ENCODE measurements at places on chromosomes 7 and 10.
A peak's percentile ranks its signal among the peaks of the same experiment; 100 is the strongest.

DNA sequence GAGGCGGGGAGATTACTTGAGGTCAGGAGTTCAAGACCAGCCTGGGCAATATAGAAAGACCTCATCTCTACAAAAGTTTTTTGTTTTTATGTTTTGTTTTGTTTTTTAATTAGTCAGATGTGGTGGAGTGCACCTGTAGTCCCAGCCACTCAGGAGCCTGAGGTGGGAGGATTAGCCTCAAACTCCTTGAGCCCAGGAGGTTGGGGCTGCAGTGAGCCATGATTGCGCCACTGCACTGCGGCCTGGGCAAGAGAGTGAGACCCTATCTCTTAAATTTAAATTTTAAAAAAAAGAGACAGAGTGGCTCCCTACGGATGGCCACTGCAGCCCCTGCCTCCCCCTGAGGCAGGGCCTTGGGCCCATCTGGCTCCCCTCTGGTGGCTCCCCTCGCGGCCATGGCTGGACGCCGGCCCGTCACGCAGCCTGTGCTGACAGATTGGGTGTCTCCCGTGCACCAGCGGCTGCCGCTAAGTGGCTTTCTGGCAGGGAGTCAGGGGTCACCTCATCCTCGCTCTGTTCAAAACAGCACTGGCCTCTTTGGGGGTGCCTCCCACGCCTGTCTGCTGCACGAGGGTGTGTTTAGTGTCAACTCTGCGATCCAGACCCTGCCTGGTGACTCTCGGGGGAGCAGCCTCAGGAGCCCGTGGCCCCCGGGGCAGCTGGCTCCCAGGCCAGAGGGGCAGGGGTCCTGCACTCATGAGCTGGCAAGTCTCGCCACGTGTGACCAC, 44.4 kb upstream of the ELN start:
- DNase-seq = no peak
- H3K4me3 ChIP-seq = no peak overlapping the region
- H3K4me1 ChIP-seq = no peaks in the 10 kb centered on the region

DNA sequence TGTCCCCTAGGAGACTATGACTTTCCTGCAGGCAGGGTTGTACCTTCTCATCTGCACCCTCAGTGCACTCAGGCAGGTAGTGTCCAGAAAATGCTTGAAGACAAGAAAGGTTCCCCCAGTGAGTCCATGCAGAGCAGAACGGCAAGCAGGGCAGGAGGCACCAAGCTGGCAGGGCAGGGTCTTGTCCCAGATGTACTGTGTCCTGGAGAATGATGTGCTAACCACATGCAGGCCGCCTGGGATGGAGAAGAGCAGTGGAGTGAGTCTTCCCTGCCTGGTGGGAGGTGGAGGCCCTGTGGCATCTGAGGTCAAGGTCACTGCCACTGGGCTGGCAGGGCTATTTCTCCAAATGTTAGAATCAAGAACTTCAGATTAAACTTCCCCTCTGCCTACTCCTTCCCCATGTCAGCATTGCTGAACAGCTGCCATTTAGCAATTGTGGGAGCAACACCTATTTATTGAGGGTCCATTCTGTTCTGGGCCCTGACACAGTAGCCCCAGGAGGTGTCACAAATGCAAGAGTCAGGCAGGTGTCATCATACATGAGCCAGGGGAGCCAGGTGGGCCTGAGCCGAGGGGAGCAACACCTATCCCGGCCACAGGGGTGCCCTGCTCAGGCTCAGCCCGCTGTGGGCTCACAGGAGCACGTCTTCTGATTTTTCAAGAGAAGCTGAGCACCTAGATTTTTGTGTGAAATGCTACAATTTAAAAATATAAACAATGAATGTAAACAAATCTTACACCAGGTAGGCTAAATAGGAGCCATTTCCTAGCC, 34.1 kb downstream of the PTPRE start:
- no peak overlapping the region for H3K27ac ChIP-seq
- no peak for DNase-seq
- peaks cover 11% of the 10 kb centered on the region for H3K4me1 ChIP-seq
- no peaks in the 10 kb centered on the region for H3K36me3 ChIP-seq

DNA sequence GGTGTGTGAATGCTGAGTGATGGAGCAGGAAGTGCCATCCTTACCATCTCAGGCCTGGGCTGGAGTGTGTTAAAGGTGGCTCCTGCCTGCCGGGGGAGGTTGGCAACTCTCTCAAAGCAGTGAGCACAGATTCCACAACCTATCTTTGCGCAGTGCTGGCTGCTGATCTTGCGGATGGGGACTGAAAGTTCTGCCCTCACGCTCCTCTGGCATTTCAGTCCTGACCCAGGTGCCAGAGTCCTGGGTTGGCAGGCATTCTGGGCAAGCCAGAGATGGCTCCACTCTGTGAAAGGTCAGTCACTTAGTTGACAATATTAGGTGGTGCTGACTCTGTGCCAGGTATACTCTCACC, 315.5 kb downstream of the RPS24 start:
- H3K36me3 ChIP-seq = no peaks in the 10 kb centered on the region
- H3K27me3 ChIP-seq = peaks cover 20% of the 10 kb centered on the region
- no peak overlapping the region for H3K4me3 ChIP-seq
- no peaks in the 10 kb centered on the region for H3K4me1 ChIP-seq
- DNase-seq = no peak

GRCh38 chr7:140458916-140459315, 20.4 kb downstream of the MKRN1 start:
- H3K36me3 ChIP-seq = peaks cover 88% of the 10 kb centered on the region
- no peaks in the 10 kb centered on the region for H3K4me1 ChIP-seq
- no peak overlapping the region for H3K27ac ChIP-seq
- no peak overlapping the region for H3K4me3 ChIP-seq

- H3K4me1 ChIP-seq = no peaks in the 10 kb centered on the region
- no peak for DNase-seq
- H3K27ac ChIP-seq = no peak overlapping the region
- H3K27me3 ChIP-seq = no peaks in the 10 kb centered on the region
- H3K36me3 ChIP-seq = no peaks in the 10 kb centered on the region
- no peak overlapping the region for H3K4me3 ChIP-seq
These were observed 729.9 kb downstream of the ZWINT start for GRCh38 chr10:55631071-55631654.

- no peak for DNase-seq
- H3K4me3 ChIP-seq = no peak overlapping the region
These were observed 24.5 kb downstream of the RSU1 start for GRCh38 chr10:16792675-16793074.

GRCh38 chr10:125209591-125210355, 49.4 kb upstream of the CTBP2 start:
- DNase-seq = no peak
- no peak overlapping the region for H3K4me3 ChIP-seq
- peaks cover 11% of the 10 kb centered on the region for H3K27me3 ChIP-seq
- H3K36me3 ChIP-seq = no peaks in the 10 kb centered on the region
- no peak overlapping the region for H3K27ac ChIP-seq

DNA sequence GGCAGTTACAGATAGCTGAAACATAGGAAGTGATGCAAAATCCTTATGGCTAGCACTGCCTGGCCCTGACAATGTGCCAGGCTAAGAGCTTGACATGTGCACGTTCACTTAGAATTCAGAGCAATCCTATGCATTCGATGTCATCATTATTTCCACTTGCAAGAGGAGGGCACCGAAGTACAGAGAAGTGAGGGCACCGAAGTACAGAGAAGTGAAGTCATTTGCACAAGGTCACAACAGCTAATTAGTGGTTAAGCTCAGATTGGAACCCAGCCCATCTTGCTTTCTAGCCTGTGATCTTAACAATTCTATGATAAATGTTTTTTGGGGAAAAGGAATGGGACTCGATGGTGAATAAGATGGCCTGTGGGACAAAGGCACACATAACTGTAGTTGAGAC, 73.4 kb downstream of the ARHGAP22 start:
- no peaks in the 10 kb centered on the region for H3K27me3 ChIP-seq
- no peak overlapping the region for H3K4me3 ChIP-seq
- H3K36me3 ChIP-seq = no peaks in the 10 kb centered on the region
- no peak overlapping the region for H3K27ac ChIP-seq
- no peaks in the 10 kb centered on the region for H3K4me1 ChIP-seq

DNA sequence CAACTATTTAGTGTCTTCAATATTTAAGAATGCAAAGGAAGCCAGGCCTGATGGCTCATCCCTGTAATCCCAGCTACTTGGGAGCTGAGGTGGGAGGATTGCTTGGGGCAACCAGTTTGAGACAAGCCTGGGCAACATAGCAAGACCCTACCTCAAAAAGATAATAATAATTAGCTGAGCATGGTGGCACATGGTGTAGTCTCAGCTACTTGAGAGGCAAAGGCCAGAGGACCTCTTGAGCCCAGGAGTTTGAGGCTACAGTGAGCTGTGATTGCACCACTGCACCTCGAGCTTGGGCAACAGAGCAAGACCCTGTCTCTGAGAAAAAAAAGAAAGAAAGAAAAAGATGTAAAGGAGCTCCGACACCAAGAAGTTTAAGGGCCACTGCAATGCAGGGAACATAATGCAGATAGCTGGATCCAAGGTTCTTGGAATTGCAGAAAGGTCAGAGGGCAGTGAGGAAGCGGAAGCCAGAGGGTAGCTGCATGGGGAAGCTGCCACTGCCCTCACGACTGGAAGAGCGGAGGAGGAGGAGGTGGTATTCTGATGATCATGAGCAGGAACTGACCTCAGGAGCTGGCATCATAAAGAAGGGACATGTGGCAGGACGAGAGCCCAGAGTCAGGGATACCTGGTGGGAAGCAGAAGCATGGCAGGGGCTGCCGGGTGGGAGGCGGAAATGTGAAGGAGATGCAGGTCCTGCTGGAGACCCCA, 60.2 kb upstream of the PODXL start:
- no peak for DNase-seq
- H3K4me3 ChIP-seq = no peak overlapping the region
- peaks cover 6% of the 10 kb centered on the region for H3K27me3 ChIP-seq

DNA sequence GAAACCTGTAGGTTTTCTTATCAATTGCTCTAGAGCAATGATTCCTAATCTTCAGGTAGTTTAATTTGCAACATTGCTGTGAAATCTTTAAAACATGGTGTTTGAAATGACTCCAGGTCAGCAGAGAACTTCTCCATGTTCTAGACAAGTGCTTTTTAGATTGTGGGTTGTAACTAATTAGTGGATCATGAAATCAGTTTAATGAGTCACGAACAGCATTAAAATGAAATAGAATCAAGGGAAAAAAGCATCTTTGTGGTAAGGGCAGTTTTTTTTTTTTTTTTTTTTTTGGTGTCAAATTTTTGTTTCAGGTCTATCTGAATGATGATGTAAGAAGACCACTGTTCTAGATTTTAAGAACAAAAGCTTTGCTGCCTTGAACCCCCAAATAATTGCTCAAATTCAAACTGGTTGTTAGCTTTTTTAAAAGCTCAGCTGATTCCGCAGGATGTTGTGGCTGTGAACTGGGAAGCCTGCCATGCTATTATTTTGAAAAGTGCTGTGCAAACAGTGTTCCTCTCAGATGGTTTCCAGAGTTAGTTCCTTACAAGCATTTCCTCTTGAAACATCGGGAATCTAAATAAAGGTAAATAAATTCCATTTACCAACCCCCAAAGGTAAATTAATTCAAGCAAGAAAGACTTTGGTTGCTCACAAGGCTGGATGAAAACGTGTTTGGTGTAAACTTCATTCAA, 13.1 kb upstream of the PDK4 start:
- peak overlapping the region; percentile 65 for H3K27ac ChIP-seq
- no peaks in the 10 kb centered on the region for H3K36me3 ChIP-seq
- DNase-seq = no peak

DNA sequence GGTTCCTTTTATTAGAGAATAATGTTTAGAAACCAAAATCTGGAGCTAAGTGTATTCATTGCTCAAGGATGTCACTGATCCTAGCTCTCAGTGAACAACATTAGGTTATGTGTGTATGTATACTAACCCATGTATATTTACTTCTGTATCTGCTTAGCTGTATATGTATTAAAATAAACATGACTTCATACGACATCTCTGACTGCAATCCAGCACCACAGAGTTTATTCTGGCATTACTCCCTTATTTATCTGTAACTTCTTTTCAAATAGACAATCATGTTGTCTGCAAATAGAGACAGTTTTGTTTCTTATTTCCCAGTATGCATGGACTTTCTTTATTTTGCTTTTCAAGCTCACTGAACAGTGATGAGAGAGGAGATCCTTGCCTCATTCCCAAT, 441.0 kb upstream of the NFE2L3 start:
- no peaks in the 10 kb centered on the region for H3K36me3 ChIP-seq
- DNase-seq = no peak
- H3K4me3 ChIP-seq = no peak overlapping the region
- H3K27ac ChIP-seq = no peak overlapping the region
- no peaks in the 10 kb centered on the region for H3K4me1 ChIP-seq

DNA sequence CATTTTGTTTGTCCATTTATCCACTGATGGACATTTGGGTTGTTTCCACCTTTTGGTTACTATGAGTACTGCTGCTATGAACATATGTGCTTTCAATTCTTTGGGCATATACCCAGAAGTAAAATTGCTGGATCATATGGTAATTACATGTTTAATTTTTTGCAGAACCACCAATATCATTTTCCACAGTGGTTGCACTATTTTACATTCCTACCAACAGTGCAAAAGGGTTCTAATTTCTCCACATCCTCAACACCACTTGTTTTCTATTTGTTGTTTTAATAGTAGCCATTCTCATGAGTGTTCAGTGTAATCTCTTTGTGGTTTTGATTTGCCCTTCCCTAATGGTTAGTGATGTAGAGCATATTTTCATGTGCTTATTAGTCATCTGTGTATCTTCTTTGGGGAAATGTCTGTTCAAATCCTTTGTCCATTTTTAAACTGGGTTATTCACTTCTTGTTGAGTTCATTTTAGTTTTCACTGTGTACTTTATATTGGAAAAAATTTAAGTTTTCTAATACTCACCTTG, 101.9 kb downstream of the HIBADH start:
- H3K36me3 ChIP-seq = no peaks in the 10 kb centered on the region
- no peaks in the 10 kb centered on the region for H3K4me1 ChIP-seq
- H3K27me3 ChIP-seq = no peaks in the 10 kb centered on the region
- no peak for DNase-seq
- no peak overlapping the region for H3K27ac ChIP-seq

DNA sequence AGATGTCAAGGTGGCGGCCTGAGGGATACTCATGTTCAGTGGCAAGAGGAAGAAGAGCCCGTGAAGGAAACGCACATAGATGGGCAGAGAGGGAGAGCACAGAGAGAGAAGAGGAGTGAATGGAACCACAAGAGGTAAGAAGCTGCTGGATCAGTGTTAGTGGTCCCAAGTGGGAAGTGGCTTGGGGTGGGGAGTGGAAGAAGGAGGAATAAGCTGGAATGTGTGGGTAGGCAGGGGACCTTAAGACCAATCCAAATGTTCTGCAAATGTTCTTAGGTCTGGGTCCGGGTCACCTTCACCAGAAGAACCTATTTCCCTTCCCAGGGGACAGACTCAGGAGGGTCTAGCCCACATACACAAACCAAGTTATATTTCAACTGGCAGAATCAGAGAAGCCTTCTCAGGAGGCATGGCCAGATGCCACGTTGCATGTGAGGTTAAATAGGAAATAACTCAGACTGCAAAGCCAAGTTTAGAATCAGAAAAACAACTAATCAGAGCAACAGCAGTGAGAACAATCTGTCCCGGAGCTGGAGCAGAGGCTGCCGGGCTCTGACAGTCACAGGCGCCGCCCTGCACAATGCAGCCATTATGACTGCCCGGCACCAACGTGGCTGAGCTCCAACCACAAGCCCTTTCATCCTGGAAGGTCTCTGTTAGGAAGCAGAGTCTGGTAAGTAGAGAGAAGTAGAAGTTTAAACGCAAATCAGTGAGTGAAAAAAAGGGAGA, 78.6 kb upstream of the ARMC3 start:
- no peaks in the 10 kb centered on the region for H3K4me1 ChIP-seq
- no peak overlapping the region for H3K27ac ChIP-seq
- peaks cover 3% of the 10 kb centered on the region for H3K27me3 ChIP-seq
- H3K36me3 ChIP-seq = no peaks in the 10 kb centered on the region
